Keratinocyte (primary cell): ENCODE measurements at places on chromosomes 7 and 10. TPM values are rescaled to one million over a fixed set of nuclear protein-coding genes. Genes with fewer than 3 reads are reported as not detected.

The ITIH2 gene
- not detected in 3 replicates for polyA plus RNA-seq

The KIF5B gene
- 50.5 to 82.1 TPM (median 61.9 TPM) in 3 replicates for polyA plus RNA-seq

The AKR1C4 gene
- polyA plus RNA-seq, result not detected in 3 replicates

The STEAP4 gene
- 0.52 to 5.8 TPM (median 2.0 TPM) in 3 replicates for polyA plus RNA-seq
